Cortex of kidney (tissue), 1 donor: ENCODE measurements at places on chromosomes 2 and 18.

GRCh38 chr2:40123746-40124145 lies 328.1 kb downstream of the SLC8A1 start:
- no peak for DNase-seq

DNA sequence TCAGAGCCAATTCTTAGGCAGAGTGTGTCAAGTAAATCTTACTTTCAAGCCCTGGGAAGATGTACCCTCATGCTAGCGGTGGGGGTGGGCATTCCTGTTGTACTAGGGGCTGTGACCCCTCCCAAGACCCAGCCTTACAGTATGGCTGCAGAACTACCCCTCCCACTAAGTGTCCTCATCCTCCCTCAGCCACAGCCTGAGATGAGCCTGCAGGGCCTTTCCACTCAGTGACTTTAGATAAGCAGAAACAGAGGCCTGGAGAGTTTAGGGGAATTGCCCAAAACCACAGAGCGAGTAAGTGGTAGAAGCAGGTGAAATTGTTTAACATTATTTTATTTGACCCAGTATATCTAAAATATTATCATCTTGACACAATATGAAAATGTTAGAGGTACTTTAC lies 36.6 kb downstream of the TTC32 start:
- DNase-seq = no peak

GRCh38 chr2:182404092-182404491 lies 22.7 kb downstream of the PDE1A start:
- DNase-seq = no peak

DNA sequence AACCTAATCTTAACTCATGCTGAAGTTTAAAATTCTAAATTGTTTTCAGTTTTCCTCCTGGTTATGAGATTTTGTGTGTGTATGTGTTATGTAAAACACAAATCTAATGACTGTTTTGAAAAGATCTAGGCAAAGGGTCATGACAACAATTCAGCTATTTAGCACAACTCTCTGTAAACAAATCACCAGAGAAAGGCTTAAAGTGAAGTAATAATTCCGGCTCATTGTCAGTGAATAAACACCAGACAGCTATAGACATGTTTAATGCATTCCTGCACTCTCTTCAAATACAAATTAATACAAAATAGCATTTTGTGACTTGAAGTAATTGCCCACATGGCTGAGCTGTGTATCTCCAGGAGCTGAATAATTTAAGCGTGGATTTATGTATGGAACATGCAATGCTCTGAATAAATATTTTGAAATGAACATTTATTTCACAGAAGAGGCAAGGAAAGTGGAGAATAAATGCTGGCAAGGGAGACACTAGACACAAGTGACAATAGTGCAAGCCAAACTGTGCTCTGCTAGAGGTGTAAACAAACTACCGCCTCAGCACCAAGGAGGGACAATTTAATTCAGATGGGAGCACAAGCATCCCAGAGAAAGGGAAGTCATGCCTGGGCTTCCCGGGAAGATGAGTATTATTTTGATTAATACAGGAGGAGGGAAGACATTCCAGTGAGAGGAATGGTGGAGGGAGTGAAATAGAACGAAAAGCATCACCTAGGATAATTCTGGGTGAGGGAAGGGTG lies 133.6 kb upstream of the XPO1 start:
- no peak for DNase-seq

GRCh38 chr18:39208729-39209128 lies 1643.1 kb upstream of the CELF4 start:
- DNase-seq = no peak

GRCh38 chr2:28635191-28635611 lies 116.4 kb upstream of the PPP1CB start:
- no peak for DNase-seq
